ENCODE measurements at places on chromosomes 5 and 9. TPM values are rescaled to one million over a fixed set of nuclear protein-coding genes. Genes with fewer than 3 reads are reported as not detected.

The NUTM2F gene
- total RNA-seq: not detected

The MYOT gene
- not detected for total RNA-seq

The ABO gene
- not detected for total RNA-seq

The OTP gene
- not detected for total RNA-seq

The GFI1B gene
- not detected for total RNA-seq
